ENCODE measurements at places on chromosomes 1 and 21.

- no peak for DNase-seq
These were observed 166.5 kb downstream of the SDCCAG8 start for GRCh38 chr1:243422362-243422761.

GRCh38 chr21:14403681-14404318, 20.9 kb upstream of the HSPA13 start:
- no peak for DNase-seq

DNA sequence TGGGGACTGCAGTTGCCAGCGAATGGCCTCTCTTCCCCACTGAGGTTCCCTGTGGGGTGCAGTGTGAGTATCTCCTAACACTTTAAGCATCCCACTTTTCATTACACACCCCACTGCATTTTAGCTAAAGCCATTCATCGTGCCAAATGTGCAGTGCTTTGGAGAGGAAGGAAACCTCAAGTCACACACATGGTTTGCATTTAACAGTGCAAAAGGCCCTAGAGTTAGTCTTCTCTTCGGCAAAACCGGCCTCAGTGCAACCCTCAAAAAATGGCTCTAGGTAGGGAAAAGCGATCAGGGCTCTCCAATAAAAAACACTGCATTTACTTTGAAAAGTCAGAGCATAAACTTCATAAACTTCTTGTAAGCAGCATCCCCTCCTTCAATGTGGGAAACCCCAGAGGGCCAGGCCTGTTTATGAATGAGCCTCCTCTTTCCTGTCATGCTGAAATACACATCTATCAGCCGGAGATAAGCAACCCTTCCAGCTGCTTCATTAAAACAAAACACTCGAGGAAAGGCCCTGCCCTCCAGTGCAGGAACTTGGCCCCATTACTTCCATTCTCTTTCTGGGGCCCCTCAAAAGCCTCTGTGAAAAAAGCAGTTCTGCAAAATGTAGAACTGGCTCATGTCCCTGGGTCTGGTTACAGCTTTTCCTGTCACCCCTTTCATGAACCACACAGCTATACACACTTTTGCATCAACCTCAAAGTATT, 184.0 kb downstream of the CDC7 start:
- no peak for DNase-seq

GRCh38 chr1:216612291-216612690, 110.9 kb downstream of the ESRRG start:
- DNase-seq, result no peak

GRCh38 chr1:6125366-6125765, 54.8 kb downstream of the CHD5 start:
- no peak for DNase-seq

- DNase-seq, result no peak
These were observed 23.8 kb upstream of the KCNA10 start for GRCh38 chr1:110542725-110543124.

GRCh38 chr1:205500240-205501233, 3.9 kb upstream of the CDK18 start:
- DNase-seq, result no peak

DNA sequence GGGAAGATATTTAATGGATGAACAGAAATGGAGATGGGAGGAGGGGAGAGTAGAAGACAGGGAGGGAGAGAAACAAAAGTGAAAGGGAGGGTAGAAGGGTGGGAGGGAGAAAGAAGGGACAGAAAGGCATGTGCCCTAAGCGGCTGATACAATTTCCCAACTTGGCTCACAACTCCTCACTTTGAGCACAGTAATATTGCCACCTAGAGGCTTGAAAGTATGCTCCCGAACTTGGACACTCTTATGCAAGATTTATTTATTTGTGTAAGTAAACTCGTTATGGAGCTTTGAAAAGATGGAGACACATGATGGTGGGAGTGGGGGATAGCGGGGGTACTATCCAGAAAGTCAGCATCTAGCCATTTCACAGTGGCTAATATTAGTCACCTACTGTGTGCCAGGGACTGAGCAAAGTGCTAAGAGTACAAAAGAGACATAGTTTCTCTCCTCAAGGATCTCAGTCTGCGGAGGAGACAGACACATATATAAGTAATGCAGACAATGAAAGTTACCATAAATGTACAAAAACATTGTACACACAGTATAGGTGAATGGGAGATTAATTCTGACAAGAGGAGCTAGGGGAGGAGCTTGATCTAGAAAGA, 189.7 kb downstream of the SEC16B start:
- DNase-seq, result no peak

- no peak for DNase-seq
These were observed 13.2 kb downstream of the PLPP3 start for GRCh38 chr1:56566061-56566744.

DNA sequence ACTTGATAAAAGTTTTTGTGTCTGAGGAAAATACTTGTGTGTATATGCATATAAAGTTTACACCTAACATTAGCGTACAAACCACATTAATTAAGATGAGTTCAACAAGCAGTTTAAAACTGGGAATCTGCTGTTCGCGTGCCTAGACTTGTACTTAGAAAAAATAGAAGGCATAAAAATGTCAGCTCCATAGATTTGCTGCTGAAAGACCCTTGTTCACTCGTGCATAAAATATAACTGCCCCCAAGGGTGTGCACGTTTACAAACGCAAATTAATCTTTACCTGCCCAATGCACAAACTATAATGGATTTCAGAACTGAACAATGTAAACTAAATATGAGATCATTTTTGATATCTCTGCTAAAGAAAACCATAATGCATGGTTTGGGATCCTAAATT, 392.3 kb upstream of the ADGRL2 start:
- no peak for DNase-seq

DNA sequence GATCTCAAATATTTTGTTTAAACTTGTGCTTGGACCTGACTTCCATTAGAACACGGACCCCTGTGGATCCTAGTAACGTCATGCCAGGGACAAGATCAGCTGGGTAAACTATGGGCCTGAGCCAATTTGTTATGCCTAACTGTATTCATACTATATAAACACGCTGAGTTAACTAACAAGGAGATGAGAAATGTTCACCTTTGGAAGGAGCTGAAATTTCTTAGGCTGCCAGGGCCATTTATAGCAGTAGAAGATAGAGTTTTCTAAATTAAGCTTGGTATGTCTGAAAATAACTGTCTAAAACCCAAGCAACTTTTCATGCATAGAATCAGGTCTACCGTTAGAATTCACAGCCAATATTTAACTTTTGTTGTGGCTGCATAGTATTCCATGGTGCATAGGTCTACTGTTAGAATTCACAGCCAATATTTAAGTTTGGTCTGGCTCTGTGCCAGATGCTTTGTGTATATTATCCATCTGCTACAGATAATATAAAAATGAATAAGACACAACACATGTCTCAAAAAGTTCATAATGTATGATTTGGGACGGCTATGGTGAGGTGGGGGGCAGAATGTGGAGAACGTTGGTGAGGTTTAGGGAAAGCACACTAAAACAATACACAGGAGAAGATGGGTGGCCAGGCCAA, 61.5 kb downstream of the NMNAT2 start:
- DNase-seq, result no peak

GRCh38 chr1:19367584-19368041, 55.5 kb downstream of the SLC66A1 start:
- no peak for DNase-seq

DNA sequence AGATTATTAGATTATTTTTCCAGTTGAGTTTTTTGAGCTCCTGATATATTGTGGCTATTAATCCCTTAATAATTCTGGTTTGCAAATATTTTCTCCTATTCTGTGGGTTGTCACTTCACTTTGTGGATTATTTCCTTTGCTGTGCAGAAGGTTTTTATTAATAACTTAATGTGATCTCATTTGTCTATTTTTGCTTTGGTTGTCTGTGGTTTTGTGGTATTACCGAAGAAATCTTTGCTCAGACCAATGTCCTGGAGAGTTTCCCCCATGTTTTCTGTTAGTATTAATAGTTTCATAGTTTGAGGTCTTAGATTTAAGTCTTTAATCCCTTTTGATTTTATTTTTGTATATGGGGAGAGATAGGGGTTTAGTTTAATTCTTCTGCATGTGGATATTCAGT, 7.1 kb upstream of the TBX19 start:
- DNase-seq, result no peak

DNA sequence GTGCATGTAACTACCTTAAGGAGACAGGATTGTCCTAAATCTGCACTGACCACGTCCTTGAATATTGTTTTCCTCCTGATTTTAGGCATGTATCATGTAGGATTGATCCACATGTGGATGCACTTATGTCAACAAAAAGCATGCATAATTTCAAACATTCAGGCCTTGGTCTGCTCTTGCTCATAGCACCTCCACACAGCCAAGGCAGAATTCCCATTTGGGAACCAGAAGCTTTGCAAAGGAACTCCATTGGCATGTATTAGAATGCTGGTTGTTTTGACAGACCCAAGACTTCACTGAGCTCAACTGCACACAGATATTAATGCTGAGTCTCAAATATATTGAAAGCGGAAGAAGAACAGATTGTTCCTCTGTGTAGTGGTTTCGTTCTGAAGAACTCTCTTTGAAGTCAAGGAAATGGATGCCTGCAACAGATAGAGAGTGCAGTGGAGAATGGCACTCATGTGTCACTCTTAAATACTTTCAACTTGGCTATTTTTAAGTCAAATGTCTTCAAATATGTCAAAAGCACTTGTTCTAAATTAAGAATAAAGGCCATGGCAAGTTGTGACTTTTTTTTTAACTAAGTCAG, 387.6 kb downstream of the LTN1 start:
- DNase-seq, result no peak

DNA sequence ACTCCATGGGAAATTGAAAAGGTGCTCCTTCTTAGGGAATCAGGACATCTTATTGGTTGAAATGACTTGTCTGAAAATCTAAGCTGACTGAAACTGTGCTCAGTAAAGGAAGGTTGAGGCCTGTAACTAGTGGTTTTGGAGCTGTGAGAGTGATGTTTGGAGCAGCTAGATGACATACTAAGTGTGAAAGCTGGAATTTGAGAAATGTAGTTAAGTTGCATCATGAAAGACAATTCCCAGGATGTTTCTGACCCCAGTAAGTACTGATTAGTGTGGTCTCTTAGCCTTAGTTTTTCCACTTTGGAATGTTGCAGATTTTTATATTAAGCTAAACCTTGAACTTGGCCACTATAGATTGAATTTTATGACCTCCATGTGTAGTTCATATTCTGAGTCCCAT, 154.9 kb downstream of the PAPPA2 start:
- DNase-seq, result no peak

- peak; percentile 60 for DNase-seq
These were observed 86.6 kb upstream of the DPH5 start for GRCh38 chr1:101112051-101112780.

DNA sequence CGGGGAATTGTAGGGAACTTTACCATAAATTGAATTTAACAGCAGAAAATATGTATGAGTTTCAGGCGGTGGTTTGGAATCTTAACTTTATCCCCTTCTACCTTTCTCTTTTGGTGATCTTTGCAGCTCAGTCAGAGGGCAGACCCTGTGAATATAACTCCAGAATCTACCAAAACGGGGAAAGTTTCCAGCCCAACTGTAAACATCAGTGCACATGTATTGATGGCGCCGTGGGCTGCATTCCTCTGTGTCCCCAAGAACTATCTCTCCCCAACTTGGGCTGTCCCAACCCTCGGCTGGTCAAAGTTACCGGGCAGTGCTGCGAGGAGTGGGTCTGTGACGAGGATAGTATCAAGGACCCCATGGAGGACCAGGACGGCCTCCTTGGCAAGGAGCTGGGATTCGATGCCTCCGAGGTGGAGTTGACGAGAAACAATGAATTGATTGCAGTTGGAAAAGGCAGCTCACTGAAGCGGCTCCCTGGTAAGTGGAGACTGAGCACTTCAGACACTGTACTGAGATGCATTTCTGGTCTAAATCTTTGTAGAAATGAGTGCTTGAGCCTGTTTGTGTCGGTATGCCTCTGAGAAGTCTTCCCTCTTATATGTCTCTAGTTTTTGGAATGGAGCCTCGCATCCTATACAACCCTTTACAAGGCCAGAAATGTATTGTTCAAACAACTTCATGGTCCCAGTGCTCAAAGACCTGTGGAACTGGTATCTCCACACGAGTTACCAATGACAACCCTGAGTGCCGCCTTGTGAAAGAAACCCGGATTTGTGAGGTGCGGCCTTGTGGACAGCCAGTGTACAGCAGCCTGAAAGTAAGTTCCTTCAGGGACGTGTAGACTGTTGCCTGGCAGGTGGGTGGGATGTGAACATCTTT, 1.5 kb downstream of the CCN1 start:
- DNase-seq, result no peak

GRCh38 chr21:40294345-40294744, 427.1 kb downstream of the PCP4 start:
- DNase-seq, result no peak

- DNase-seq, result peak; percentile 53
These were observed 36.6 kb upstream of the OPRD1 start for GRCh38 chr1:28775121-28775942.

GRCh38 chr1:1355416-1355815, 2.9 kb downstream of the MXRA8 start:
- DNase-seq, result no peak
